ENCODE measurements at places on chromosomes 12 and 14.
A peak's percentile ranks its signal among the peaks of the same experiment; 100 is the strongest.

DNA sequence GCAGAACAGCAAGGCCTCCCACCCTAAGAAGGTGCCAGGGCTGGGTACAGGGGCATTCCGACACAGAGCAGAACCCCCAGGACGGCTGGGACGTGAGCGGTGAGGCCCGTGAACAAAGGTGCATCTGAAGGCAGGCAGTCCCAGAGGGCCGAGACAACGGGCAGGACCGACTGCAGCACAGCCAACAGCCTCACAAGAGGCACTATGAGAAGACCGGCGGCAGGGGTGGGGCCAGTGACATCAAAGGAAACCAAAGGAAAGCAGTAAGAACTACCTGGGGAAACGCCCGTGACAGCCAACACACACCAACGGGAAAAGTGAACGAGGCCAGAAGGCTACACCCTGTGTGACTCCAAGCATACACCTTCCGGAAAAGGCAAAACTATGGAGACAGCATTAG is 9.1 kb downstream of the BTBD6 start:
- no peak for DNase-seq

GRCh38 chr12:132247718-132248452 is 81.5 kb downstream of the GALNT9 start:
- no peak for DNase-seq

- no peak for DNase-seq
Measured at GRCh38 chr12:33245434-33245833, 194.2 kb downstream of the SYT10 start.

GRCh38 chr14:75141967-75142366 is 15.1 kb upstream of the NEK9 start:
- no peak for DNase-seq

DNA sequence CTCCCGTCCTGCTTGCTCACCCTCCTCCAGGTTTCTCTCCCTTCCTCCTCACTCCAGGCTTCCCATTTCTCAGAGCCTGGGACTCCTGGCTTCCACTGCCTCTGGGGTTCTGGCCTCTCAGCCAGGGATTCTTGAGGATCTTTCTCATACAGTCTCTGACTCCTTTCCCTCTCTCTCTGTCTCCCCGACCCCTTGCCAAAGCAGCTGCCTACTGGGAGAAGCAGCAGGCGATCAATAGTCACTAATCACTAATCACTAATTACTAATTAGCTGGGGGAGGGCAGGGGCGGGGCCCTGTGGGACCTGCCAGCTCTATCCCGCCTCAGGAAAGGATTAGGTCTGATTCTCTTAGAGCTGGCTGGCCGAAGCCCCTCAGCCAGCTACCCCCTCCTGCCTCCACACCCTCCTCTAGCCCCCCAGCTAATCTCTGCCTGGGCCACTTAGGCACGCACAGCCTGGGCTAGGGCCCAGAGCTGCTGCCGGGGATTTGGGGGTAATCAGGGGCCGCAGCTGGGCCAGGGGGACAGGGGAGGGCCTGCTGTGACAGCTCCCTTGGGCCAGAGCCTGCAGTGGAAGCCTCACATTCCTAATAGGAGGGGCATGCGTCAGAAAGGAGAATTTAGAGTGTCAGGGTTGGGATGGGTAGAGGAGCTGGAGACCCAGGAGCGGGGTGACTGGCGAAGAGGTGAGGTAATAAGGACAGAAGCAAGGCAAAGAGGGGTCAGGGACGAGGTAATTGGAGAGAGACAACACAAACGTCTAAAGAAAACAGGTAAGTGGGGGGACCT is 2.8 kb downstream of the NXPH4 start:
- DNase-seq: no peak

- DNase-seq: no peak
Measured at GRCh38 chr14:103220134-103220981, 97.1 kb downstream of the TNFAIP2 start.

- DNase-seq: no peak
Measured at GRCh38 chr14:42002141-42002540, 395.5 kb downstream of the LRFN5 start.

- no peak for DNase-seq
Measured at GRCh38 chr12:19206493-19207077, 77.1 kb downstream of the PLEKHA5 start.

DNA sequence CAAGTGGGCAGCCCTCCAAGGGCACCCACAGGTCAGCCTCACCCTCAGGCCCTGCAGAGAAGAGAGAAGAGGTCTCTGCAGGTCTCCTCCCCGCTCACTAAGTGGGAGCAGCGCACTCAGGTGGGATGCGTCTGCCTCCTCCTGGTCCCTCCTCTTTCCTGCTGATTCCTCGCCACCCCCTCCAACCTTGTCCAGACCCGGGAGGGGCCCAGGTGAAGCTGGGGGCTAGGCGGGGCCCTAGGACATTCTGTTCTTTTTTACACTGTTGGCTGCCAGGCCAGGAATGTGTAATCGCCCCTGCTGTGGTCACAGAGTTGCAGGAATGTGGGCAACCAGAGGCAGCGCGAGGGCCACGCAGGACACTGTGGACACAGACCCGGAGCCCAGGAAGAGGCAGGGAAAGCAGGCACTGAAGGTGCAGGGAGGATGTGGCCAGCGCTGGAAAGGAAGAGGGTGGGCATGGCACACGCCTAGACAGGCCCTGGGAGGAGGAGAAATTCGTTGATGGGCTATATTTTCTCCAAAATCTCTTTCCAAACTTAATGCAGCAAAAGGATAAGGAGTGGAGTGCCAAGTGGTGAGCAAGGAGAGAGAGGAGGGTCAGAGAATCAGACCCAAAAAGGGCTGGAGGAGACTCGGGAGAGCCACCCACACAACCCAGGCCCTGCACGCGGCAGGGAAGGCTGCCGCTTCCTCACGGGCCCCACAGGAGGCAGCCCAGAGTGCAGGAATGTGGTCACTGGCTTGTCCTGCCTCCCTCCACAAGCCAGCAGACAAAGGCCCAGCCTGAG is 911 bp upstream of the SCNN1A start:
- DNase-seq: peak; percentile 62

DNA sequence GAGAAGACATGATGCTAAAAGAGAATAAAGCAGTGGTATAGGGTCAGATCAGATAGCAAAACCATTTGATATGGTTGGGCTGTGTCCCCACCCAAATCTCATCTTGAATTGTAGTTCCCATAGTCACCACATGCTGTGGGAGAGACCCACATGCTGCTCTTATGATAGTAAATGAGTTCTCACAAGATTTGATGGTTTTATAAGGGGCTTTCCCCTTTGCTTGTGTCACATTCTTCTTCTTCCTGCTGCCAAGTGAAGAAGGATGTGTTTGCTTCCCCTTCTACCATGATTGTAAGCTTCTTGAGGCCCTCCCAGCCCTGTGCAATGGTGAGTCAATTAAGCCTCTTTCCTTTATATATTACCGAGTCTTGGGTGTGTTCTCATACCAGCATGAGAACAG is 49.4 kb downstream of the SLC16A7 start:
- DNase-seq: no peak

GRCh38 chr14:104113631-104114420 is 24.6 kb upstream of the KIF26A start:
- no peak for DNase-seq

GRCh38 chr12:30152705-30153104 is 369.0 kb upstream of the TMTC1 start:
- DNase-seq: no peak

DNA sequence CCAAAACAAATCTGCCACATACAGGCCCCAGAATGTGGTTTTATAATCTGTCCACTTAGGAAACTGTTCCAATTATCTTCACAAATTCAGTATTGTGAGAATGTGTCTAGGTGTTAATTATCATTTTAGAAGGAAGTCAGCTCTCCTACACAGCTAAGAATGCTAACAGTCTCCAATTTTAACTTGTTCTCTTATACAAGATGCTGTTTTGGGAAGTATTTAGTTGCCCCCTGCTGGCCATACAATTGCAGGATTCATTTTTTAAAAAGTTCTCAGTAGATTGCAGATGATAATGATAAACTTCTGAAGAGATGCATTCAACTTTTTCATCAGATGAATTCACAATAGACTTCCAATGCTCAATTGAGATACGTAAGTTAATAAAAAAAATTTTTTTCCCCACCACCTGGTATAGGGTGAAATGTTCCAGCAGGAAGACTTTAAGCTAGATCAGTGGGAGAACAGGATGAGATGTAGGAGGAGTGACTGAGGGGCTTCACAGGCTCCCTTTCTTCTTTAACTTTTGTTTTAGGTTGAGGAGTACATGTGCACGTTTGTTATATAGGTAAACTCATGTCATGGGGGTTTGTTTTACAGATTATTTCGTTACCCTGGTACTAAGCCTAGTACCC is 27.3 kb upstream of the OSBPL8 start:
- DNase-seq: no peak

DNA sequence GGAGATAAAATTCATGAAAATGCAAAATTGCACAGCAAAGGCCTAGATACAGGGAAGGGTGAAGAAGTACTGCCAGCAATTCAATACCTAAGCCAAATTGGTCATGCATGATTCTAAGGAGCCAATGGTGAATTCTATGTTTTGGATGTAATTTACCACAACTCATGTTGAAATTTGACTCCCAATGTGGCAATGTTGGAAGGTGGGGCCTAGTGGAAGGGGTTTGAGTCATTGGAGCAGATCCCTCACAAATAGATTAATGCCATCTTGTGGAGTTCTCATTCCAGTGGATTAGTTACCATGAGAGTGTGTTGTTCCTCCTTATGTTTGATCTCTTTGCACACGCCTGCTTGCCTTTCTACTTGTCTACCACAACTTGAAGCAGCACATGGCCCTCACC is 194.0 kb upstream of the ALG10 start:
- no peak for DNase-seq

GRCh38 chr14:105023791-105024480 is 3.1 kb upstream of the CDCA4 start:
- DNase-seq: peak; percentile 72

DNA sequence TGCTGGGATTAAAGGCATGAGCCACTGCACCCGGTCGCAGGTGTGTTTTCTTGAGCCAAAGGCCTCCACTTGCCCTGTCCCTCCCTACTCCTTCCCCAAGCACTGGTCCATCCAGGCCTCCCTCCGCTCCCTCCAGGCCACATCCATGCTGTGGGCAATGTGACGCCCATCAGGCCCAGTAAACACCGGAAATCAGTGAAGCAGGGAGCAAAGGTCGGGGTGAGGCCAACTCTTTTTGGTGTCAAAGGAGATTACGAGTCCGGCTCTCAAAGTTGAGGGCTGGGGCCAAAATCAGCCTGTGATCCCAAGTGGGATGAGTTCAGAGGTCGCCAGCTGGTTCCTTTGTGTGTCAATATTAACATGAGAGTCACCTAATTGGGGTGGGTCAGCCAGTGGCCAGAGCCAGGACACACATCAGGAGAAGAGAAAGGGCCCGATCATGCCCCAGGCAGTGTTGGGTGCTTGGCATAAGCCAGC is 195.7 kb downstream of the RBM19 start:
- no peak for DNase-seq

DNA sequence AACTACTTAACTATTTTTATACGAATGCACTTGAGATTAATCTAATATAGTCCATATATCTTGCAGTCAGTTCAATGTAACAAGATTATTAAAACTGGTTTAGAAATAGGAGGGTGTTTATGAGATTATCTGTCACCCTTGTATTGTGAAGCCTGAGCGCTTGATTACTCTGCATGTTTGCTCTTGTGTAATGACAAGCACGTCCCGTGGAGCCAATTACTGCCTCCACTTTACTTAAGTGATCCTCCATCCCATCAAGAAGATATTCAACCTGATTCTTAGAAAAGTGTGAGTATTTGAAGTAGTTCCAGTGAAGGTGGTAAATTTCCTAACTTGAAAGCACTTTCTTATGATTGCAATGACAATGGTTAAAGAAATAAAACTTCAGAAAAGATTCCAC is 415.2 kb upstream of the GARIN6 start:
- DNase-seq: no peak

DNA sequence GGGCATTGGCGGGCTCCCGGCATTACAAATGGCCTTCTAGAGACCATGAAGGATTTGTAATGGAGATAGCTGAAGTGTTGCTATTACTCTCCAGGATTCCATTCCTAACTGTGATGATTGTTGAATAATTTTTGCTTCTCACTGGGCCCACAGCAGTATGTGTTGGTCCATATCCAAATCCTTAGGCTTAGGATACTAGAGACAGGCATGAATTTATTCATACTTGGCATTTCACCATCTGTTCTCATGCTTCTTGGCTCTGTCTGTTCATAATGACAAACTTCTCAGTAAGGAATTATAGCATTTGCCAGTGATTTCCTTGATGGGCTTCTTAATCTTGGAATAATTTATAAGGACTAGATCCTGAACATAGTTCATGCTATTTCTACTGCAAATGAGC is 832.9 kb downstream of the C12orf50 start:
- DNase-seq: no peak

- DNase-seq: no peak
Measured at GRCh38 chr14:34620839-34621238, 9.1 kb downstream of the SNX6 start.

DNA sequence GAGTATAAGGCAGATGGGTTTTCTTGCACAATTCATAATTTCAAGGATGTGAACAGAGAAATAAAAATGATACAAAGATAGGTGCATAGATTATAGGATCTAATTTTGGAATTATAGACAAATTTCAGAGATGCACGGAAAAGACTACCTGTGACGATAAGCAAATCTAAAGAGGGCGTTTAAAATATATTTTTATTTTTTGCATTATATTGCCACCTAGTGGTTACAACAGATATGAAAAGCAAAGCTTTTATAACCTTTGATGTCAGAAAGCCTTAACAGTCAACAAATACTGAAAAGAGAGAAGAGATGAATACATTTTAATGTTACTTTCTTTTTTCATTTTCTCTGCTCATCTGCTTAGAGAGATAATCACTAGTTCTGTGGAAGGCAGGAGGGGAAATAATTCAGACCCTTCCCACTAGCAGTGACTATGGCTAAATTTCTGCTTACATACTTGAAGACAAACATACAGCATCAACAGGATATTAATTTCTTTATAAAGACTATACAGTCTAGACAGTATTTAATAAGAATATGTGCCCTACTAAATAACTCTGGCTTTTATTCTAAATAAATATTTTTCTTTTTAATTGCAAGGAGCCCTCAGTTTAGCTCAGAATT is 46.3 kb downstream of the NTS start:
- DNase-seq: peak; percentile 17

DNA sequence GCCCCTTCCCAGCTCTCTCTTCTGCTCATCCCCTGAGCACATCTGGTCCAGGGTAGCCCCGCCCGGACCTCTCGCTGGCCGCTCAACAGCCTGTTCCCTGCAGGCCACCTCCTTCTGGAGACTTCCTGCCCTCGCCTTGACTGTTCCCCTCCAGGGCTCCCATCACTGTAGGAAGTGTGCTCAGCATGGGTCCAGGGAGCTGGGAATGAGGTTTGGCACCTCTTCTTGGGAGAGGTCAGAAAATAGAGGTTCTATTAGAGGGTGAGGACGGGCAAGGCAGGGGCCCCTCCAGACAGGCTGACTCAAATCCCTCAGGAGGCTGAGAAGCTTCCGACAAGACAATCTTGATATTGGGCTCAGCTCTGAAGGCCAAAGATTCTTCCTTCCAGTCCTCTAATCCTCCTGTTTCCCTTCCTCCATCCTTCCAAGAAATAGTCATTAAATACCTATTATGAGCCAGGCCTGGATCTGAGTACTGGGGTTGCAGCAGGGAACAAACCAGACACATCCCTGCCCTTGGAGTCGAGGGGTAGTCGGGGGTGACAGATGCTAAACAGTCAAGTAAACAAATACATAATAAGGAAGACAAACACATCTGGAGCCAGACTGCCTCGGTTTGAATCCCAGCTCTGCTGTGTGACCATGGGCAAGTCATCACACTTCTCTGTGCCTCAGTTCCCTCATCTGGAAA is 30.6 kb downstream of the CMKLR1 start:
- DNase-seq: no peak

- no peak for DNase-seq
Measured at GRCh38 chr14:100654025-100654813, 67.0 kb upstream of the BEGAIN start.

- no peak for DNase-seq
Measured at GRCh38 chr12:56716458-56716857, 8.6 kb downstream of the NACA start.
